ENCODE measurements at places on chromosomes 1 and 21.

DNA sequence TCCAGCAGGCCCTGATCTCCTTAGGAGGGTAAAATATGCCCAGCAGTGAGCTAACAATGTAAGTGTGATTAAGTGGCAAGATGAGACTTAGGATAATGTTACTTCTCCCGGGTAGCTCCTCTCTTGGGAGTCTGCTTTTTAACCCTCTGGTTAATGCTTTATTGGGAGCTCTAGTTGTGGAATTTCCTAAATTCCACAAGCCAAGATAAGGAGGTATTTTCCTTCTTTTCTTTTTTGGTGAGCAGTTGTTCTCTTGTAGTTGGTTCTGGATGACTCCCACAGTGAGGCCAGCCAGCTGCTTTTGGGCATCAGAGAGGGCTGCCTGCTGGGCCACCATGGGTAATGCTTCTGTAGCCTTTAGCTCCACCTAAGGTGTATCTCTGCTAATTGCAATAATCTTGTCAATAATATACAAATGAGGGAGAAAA, 19.3 kb downstream of the C1orf52 start:
- no peak for DNase-seq

DNA sequence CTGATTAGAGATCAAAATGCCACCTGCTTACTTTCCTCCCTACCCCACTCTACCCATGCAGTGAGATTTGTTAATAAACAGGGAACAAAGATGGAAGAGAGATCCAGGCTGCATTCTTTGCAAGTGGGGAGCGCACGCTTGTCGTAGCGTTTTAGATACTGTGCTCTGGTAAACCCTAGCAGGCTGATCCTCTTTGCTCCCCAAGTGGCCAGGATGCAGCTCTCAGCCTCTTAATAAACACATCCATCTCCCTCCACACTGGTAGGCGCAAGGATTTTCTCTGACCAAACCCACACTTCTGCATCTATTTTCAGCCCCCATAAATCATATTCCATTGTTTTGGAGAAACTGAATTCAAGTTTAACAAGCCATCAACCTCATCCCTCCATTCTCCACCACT, 2.9 kb downstream of the PGBD5 start:
- no peak for DNase-seq

DNA sequence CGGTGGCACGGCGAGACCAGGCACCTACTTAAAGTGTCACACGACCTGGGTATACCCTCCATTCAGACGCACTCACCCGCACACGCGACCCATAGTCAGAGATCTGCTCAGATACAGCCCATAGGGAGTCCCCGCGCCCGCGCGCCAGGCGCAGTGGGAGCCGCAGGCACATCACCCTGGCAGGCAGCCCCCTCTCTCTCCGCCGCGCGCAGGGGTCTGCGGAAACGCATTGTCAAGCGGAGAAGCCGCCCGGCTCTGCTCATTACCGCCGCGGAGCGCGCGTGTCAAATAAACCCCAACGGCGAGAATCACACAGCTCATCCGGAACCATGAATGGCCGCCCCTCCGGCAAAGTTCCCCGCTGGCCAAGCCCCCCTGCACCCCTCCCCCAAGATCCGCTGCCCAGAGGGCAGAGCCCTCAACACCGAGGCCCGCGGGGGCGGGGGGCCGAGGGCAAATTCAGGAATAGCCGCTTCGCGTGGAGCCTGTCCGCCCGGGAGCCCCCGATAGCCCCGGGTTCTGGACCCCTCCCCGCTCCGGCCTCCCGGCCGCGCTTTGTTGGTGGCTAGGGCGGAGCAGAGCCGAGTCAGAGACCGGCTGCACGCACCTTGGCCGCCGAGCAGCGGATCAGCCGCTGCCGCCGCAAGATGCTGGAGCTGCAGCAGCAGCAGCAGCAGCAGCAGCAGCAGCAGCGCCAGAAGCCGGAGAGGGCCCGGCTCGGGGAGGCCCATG, 522 bp downstream of the LRP8 start:
- no peak for DNase-seq

DNA sequence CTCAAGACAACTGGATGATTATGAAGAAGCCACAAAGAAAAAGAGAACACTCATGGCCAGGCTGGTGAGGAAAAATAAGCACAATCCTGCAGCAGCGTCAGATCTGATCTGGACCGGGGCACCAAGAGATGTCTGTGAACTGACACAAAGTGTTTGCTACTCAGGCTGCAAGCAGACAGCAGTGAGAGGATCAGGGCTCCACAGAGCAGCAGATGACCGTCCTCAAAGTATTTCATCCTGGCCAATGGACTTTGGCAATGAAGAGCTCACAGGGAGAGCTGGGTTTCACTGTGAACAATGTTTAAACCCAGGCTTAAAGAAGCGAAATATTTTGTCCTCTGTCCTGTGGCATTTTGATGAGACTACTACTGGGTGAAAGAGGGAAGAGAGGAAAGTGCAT, 299.2 kb downstream of the GPATCH2 start:
- DNase-seq = no peak

DNA sequence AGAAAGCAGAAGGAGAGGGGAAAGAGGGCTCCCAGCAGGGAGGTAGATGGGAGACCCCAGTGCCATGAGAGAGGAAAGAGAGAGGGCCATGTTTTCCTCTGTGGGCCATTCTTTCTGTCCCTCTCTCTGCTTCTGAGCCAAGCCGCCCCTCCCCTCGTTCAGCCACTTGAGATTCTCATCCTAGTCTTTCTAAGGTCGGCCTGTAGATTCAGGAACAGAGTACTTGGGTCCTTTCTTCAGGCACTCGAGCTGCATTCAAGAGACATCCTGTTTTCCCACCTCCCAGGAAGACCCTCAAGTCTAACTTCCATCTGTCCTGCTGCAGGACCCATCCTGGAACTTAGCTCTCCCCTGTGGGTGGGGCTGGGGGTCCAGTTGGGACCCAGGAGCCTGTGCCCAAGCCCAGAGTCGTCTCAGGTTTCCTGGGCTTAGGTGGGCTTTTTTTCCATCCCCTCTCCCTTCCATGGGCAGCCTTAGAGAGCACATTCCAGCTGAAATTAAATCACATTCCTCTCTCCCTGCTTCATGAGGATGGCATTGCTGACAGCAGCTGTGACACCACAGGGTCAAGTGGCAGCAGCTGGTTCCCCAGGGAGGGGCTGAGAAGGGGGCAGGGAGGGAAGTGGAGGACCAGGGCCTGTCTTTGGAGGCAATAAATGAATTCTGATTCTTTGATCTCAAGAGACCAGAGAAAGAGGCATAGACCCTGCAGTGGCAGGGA, 13.0 kb downstream of the NES start:
- no peak for DNase-seq

- DNase-seq = no peak
Measured at GRCh38 chr1:6128276-6129081, 51.6 kb downstream of the CHD5 start.

GRCh38 chr1:209191262-209191634, 392.3 kb upstream of the CAMK1G start:
- no peak for DNase-seq

GRCh38 chr1:44284184-44284583, 70.9 kb downstream of the ERI3 start:
- DNase-seq = no peak

GRCh38 chr1:11238311-11238710, 24.0 kb downstream of the MTOR start:
- no peak for DNase-seq

DNA sequence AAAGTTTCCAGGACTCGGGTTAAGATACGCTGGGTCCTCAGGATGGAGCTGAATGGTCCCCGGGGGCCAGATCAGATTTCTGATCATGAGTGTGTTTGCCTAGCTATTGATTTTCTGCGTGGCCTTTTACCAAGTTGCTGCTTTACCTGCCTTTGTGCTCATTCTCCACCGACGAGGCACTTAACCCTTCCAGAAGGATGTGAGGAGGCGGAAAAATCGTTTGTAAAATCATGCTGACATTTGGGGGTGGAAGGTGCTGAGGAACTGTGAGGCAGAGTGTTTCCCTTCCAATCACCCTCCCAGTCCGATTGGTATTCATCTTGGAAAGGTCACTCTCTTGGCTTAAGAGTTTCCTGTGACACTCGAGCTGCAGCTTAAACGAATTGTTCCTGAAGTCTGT, 337.1 kb upstream of the KAZN start:
- DNase-seq = no peak

DNA sequence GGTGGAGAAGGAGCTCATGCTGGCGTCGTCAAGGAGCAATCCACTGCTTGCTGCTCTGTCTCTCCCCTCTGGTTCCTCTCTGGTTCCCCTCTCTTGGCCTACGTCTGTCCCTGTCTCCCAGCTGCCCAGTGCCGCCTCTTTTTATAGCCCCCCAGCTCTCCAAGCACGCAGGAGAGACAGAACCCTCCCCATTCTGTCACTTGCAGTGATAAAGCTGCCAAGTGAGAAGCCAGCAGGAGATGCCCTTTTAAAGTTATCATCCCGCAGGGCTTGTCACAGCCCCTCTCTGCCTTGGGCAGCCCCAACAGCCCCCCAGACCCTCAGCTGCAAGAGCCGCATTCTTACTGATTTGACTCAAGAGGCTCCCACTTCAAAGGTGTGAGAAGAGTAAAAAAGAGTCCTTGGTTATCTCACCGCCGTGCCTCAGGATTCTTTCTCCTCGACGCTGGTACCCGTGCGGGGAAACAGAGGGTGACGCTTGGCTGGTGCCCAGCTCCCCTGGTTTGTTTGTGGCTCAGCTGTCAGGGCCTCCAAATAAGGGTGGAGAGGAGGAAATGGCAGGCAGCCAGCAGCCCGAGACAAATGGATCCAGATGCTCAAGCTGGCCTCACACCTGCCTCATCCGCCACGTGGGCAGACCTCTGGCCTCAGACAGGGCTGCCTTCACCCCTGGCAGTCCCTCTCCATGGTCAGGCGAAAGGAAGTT, at the start of gene NPPA:
NPPA (minus strand) TSS at position 117 of the 706 bp plus-strand sequence; CDS start at position 18, 99 bp downstream.
- DNase-seq = no peak

- no peak for DNase-seq
Measured at GRCh38 chr1:153306303-153307220, 6.2 kb downstream of the PGLYRP3 start.

GRCh38 chr21:41897047-41897669, 18.0 kb upstream of the PRDM15 start:
- DNase-seq = no peak

DNA sequence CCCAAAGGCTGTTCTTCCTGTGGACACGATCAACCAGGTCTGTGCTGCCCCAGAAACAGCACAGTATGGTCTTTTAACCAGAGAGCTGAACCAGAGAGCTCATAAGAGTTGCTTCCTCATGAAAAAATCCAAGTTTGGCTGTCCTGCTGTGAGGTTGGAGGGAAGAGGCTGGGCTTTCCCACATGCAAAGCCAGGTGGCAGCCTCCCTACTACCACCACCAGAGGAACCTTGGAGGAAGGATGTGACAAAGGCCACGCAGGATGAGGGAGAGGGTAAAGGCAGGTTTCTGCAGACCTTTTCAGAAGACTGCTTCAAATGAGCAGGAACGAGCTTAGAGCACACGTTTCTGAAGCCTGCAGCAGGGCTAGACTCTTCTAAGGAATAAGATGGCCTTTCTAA, 27.1 kb downstream of the FAM78B start:
- DNase-seq = no peak

DNA sequence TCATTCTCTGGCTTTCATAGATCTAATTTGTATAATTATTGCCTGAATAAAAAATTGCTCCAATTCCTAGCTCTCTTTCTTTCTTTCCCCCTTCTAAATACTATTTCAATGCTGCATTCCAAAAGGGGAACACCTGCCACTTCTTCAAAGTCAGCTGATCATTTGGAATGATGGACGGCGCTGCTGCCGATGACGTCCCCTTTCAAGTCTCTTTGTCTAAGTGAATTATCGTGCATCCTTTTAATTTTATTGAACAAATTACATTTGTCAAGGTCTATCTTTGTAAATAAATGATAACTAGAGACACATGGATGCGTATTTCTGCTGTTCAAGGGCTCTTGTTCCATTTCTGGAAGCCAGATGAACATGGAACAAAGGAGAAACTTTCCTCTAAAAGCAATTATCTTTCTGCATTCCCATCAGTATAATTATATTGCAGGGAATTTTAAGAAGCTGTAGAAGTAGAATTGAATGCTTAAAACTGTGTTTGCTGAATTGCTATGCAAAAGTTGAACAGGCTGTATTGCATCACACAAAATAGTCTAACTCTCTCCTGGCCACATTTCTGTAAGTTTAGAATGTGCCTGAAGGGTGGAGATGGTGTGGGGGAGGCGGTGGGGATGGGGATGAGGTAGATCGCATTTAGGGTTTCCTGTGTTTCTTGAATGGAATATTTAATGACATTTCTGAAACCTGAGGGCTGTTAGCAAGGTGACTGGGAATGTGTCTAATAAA, 191.9 kb upstream of the LMO4 start:
- DNase-seq = no peak

- no peak for DNase-seq
Measured at GRCh38 chr1:57727121-57727520, 303.3 kb upstream of the DAB1 start.

- DNase-seq = no peak
Measured at GRCh38 chr1:66981679-66982078, 56.9 kb downstream of the MIER1 start.

DNA sequence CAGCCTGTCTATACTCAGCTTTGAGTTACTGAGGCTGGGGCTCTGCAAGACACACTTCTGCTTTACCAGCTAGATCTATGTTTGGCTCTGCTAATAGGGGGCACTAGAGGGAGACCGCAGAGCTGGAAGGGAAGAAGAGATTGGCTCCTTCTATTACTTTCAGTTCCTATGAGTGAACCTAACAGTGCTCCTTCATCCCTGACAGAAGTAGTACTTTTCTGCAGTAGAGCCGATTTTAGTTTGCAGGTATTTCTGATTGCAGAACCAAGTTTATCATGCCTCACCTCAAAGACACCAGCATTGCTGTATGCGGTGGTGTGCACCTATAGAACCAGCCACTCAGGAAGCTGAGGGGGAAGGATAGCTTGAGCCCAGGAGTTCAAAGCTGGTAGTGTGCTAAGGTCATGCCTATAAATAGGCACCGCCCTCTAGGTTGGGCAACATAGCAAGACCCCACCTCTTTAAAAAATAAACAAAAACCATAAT, 5.7 kb upstream of the ZDHHC18 start:
- DNase-seq = no peak

DNA sequence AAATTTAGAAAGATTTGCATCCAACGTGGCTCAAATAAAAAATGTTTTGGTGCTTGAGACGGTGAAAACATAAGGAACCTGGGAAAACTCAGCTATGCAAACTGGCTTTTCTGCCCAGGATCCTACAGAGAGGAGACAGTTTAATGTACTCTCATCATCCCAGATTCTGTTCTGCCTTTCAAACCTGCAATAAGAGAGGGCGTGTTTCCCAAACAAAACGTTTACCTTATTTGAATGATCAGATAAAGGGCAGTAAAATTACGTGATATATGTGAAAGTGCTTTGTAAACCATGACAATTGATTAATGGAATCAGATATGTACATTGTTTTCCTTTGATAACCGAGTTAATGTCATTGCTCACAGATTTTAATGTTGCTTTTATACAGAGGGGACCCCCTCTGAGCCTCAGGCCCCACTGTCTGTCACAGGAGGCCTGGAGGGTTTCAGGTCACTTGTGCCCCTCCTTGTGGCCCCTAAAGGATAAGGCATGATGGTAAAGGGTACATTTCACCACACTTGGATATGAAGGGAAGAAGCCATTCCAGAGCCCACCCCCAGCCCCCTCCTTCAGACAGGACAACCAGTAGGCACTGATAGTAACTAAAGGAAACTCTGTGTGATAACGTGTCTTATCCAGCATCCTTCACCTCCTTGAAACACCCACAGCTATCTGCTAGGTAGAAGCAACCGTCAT, 157.6 kb downstream of the EDEM3 start:
- no peak for DNase-seq

GRCh38 chr1:54244655-54245054, 44.7 kb downstream of the MRPL37 start:
- no peak for DNase-seq
